ENCODE measurements at places on chromosomes 3 and 15. TPM values are rescaled to one million over a fixed set of nuclear protein-coding genes. Genes with fewer than 3 reads are reported as not detected.
A peak's percentile ranks its signal among the peaks of the same experiment; 100 is the strongest.

GRCh38 chr3:50324351-50325112 is 2.0 kb upstream of the HYAL2 start:
- DNase-seq: peak; percentile 87

DNA sequence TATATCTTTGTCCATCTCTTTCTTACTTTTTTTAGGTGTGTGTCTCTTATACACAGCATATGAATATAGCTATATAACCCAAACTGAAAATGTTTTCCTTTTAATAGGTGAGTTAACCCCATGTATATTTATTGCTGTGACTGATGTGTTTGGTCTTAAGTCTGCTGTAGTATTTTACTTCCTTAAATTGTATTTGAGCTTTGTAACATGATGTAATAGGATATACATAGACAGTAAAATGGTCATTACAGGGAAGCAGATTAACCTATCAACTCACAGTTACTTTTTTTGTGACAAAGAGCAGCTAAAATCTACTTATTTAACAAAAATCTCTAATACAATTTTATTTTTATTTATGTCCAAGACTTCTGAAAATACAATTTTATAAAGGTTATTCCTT is 51.8 kb upstream of the CDAN1 start:
- DNase-seq: no peak

DNA sequence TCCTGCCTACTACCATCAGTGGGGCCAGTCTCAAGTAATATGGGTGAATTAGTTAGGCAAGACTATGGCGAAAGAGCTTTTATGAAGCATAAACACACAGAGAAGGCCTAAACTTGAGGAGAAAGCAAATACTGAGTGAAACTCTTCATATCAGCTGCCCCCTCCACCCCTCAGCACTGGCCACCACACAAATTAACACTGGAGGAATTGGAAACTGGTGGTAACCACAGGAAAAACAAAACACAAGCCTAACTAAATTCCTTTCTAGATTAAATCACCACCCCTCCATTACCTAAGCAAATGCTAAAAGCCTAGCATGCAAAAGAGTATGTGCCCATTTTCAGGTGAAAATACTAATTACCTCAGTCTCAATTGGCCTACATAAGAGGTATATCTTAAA is 774.7 kb upstream of the NECTIN3 start:
- DNase-seq: no peak

GRCh38 chr3:6716420-6716819 is 144.5 kb upstream of the GRM7 start:
- no peak for DNase-seq

DNA sequence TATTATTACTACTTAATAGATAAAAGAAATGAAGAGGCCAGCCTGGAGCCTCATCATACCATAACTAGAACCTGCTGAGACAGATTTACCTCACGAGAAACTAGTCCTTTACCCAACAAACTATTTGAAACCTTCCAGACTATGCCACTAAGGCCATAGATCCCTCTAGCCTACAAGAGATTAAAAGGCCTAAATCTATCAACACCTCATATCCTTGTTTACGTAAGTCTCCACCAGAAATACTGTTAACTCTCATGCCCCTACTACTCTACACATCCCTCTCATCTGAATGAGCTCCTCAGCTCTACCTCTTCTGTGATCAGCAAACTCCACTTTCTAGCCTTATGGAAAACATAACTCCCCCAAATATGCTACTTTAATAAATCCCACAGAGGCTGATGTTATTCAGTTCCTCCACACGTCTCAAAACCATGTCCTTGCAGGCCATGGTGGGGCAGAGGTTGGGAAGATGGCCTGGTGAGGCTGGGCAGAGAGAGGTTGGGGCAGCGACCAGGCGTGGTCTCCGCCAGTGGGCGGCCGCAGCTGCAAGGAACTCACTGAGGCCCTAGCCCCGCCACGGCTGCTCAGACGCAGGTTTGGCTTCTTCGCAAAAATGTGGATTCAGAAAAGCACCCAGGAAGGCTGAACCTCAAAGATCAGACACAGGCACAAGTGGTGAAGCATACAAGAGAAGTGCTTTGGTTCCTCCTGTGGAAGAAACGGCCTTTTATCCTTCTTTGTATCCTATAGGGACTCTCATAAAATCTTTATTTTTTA is 65.8 kb downstream of the GSK3B start:
- no peak for DNase-seq

DNA sequence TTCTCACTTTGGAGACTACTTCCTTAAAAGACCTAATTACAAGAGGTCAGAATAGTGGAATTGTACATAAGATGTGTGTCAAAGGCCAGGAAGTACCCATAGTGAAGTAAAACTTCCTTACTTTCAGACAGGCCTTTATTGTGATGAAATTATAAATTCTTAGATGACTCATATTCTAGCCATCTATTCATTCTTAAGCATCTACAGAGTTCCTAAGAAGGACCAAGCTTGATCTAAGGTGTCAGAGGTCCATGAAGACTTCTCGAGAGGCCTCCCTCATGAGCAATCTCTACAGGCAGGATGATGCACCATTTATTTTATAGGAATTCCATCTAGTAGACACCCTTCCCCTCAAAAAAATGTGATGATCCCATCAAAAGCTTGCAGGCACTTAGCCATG is 493.3 kb downstream of the MAGI1 start:
- DNase-seq: no peak

GRCh38 chr15:95690631-95691340 is 639.7 kb upstream of the NR2F2 start:
- no peak for DNase-seq

- no peak for DNase-seq
Measured at GRCh38 chr3:87363721-87364120, 87.3 kb upstream of the POU1F1 start.

DNA sequence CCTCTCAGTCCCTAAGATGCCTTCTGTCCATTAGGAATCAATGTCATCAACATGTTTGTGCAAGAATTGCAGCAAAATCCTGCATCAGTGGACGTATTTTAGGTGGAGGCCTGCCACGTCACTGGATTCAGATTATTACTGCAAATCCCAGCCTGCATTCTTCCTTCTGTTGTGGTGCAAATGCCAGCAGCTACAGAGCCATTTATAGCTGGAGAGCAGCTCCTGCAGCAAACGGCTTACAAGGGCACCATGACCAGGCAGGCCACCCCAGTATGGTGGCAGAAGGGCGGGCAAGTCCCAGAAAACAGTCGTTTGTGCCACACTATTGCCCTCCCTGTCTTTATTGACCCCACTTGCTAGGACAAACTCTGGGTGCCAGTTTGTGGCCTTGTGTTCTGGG is 74.7 kb downstream of the SNRK start:
- no peak for DNase-seq

DNA sequence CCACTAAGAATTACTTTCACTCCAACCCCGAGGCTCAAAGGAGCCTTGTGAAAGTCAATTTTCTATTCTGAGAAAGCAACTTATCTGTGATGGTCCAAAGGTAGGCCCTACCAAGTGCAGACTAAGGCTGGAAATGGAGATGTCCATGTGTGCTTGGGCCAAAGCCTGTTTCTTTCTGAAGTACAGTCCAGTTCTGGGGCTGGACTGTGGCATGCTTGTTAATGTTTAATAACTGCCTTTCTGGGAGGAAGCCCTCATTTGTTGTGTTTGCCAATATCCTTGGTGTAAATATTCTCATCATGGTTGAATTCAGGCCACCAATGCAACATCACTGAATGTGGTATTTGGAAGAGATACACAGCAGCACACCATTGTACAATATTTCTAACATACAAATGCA is 182.3 kb upstream of the BCL6 start:
- no peak for DNase-seq

GRCh38 chr3:147359177-147360050 is 46.9 kb downstream of the ZIC4 start:
- DNase-seq: no peak

- no peak for DNase-seq
Measured at GRCh38 chr3:177932750-177933660, 603.2 kb upstream of the KCNMB2 start.

DNA sequence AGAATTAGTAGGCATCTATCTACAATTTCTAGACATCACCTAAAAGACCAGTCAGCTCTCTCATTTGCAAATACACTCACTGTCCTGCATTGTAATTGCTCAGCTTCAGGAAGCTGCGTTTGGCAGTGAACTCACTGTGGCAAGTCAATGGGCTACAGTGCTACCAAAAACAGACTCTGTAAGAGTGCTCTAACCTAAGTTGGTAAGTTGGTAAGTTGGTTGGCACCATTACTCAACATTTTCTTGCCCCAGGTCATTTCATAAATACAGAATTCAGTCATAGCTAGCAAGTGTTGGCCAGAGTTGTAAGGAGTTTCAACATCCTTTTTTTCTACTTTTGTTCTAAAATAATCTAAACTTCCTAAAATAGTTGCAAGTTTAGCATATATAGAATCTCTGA is 466.3 kb downstream of the NAALADL2 start:
- no peak for DNase-seq

DNA sequence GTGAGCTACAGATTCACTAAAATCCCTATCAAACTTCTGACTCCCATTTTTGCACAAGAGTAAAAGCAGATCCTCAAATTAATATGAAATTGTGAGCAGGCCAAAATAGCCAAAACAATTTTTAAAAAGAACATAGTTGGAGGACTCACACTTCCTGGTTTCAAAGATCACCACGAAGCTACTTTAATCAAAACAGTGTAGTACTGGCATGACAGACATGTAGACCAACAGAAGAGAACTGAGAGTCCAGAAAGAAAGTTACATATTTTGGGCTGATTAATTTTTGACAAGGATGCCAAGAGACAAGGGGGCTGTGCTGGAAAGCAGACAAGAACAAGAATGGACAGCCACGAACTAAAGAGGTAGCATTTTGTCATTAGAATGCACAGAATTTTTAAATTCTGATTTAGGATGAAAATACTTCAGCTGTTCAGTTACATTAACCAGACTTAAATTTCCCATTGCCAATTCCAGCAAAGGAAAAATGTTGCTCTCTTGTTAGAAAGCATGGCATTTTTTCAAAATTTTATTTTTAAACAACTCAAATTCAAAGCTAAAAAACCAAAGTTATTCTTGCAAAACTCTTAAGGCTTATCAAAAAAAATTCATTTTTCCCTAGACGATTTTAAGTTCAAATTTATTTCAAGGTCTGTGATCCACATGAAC is 14.0 kb downstream of the RYK start:
- no peak for DNase-seq

Gene SLC2A2
- not detected for polyA plus RNA-seq

Gene PPP2R3A
- polyA plus RNA-seq: 20.2 TPM

Gene C3orf20
- not detected for polyA plus RNA-seq

Gene GOLGA6B
- polyA plus RNA-seq: not detected

All from heart left ventricle (tissue), 16 donors.